Activated CD4-positive, alpha-beta T cell treated with anti-CD3 and anti-CD28 coated beads, Interleukin-2, amount 10 ng/mL, durations not matched to agents 24 days and 14 days (primary cell): ENCODE measurements at places on chromosomes 11 and 22. TPM values are rescaled to one million over a fixed set of nuclear protein-coding genes. Genes with fewer than 3 reads are reported as not detected.

NCR3LG1 gene
- 4.4 and 4.5 TPM in 2 replicates for total RNA-seq

DNA sequence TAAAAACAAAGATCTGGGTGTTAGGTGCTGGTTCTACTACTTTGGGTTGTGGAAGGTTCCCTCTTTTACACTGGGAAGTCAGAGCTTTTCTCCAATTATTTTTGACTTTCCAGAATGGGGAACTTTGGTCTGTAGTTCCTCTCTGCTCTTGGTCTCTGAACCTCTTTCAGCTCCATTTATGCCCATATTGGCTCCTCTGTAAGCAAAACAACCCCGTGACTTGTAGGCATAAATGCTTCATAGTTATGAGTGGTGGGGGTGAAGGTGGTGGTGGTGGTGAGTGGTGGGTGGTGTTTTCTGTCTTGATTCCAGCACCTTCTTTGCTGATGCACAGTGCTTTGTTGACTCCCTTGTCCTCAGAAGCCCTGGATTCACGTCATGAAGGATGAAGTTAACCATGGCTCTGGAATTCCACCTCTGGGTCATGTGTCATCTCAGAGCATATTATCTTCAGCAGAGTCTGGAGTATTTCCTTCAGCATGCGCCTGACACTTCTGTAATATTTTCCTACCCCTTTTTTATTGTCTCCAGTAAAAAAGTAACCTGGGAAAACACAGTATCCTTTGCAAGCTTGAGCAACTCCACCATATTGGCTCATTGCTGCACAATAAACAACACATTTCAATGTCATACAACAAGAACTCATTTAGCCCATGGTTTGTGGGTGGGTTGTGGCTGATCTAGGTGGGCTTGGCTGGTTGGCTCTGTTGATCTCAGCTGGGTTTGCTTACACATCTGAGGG, 24.1 kb upstream of the GRK3 start:
- H3K4me3 ChIP-seq, result no peak overlapping the region
- H3K4me1 ChIP-seq, result peaks cover 11% of the 10 kb centered on the region
- no peak overlapping the region for H3K27ac ChIP-seq
- H3K27me3 ChIP-seq, result peaks cover 2% of the 10 kb centered on the region

GRCh38 chr11:2666401-2666741, 33.4 kb downstream of the KCNQ1OT1 start:
- no peaks in the 10 kb centered on the region for H3K27me3 ChIP-seq
- H3K27ac ChIP-seq, result no peak overlapping the region
- DNase-seq, result no peak
- no peak overlapping the region for H3K4me3 ChIP-seq
- H3K36me3 ChIP-seq, result peaks cover 4% of the 10 kb centered on the region
- no peaks in the 10 kb centered on the region for H3K4me1 ChIP-seq

DNA sequence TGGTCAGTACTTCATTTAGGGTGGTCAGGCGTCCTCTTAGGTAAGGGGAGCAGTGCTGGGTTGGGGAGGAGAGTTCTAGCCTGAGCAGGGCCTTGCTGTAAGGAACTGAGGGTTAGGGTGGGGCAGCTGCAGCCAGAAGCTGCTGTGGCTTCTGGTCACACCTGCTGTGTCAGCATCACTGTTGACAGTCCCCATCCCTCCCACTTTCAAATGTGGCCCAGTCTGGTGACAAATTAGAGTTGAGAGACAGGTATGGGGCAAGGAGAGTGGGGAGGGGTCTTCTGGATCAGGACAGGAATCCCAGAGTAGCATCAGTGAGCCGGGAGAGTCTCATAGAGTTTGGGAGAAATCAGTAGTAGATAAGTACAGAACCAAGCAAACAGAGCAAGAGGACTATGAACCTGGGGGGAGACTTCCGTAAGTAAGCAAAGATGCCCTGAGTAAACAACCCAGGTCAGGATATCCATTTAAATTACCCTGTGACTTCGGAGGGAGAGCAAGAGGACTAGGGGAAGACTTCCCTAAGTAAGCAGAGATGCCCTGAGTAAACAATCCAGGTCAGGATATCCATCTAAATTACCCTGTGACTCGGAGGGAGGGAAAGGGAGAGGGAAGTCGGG, 53.7 kb downstream of the PPP6R2 start:
- no peak overlapping the region for H3K4me3 ChIP-seq
- peak overlapping the region; percentile 35 for H3K27ac ChIP-seq
- DNase-seq, result no peak
- H3K27me3 ChIP-seq, result no peaks in the 10 kb centered on the region

DNA sequence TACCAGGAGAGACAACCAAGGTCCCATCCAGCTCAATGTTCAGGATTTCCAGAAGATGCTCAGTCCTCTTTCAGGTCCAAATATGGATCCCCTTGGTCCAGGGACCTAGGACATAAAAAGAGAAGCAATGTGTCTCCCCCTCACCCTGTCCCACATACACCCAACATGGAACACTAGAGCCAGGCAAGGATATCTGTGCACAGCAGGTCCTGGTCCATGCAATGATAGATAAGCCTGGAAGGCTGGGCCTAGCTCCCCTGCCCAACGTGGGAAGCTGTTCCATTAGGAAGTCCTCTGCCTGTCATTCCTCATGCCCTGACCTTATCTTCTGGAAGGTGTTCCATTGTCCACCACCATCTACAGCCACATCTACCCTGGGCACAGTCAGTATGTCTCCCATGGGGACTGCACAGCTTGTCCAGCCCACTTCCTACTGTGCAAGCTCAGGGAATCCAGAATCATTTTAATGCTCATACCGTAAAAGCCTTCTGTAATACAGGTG, 1434.8 kb downstream of the TBC1D22A start:
- H3K4me1 ChIP-seq, result no peaks in the 10 kb centered on the region
- no peak overlapping the region for H3K27ac ChIP-seq
- H3K36me3 ChIP-seq, result no peaks in the 10 kb centered on the region
- H3K27me3 ChIP-seq, result peaks cover 3% of the 10 kb centered on the region
- no peak for DNase-seq
- no peak overlapping the region for H3K4me3 ChIP-seq
